ENCODE measurements at places on chromosomes 11 and 22.

- no peak for DNase-seq
These were observed 31.9 kb downstream of the FBLN1 start for GRCh38 chr22:45534339-45535192.

DNA sequence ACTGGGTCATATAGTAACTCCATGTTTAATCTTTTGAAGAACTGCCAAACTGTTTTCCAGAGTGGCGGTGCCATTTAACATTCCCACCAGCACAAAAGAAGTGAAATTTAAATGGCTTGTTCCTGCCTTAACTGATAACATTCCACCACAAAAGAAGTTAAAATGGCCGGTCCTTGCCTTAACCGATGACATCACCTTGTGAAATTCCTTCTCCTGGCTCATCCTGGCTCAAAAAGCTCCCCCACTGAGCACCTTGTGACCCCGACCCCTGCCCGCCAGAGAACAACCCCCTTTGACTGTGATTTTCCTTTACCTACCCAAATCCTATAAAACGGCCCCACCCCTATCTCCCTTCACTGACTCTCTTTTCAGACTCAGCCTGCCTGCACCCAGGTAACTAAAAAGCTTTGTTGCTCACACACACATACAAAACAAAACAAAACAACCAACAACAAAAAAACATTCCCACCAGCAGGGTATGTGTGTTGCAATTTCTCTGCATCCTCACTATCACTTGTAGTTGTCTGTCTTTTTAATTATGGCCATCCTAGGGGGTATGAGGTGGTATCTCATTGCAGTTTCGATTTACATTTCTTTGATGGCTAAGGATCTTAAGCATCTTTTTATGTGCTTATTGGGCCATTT lies 109.0 kb downstream of the FAR1 start:
- DNase-seq: no peak

GRCh38 chr22:33894036-33894435 lies 26.2 kb downstream of the LARGE1 start:
- DNase-seq: no peak

DNA sequence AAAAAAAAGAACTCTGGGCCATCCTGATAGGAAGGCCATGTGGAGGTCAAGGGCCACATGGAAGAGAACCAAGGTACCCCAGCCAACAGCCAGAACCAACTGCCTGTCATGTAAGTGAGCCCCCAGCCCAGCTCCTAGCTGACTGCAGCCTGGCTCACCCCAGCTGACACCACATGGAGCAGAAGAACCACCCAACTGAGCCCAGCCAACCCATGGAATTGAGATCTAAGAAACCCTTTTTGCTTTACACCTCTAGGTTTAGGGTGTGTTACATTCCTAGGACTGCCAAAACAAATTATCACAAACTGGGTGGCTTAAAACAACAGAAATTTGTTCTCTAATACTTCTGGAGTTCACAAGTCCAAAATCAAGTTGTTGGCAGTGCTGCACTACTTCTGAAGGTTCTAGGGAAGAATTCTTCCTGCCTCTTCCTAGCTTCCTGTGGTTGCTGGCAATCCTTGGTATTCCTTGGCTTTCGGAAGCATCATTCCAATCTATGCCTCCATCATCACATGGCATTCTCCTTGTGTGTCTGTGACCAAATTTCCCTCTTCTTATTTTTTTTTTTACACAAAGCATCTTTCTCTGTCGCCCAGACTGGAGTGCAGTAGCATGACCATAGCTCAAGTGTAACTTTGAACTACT lies 4.4 kb downstream of the C11orf86 start:
- DNase-seq: no peak

GRCh38 chr11:132106096-132106982 lies 735.9 kb downstream of the NTM start:
- no peak for DNase-seq

GRCh38 chr11:69004411-69005182 lies 8.4 kb downstream of the MRGPRF start:
- DNase-seq: no peak

DNA sequence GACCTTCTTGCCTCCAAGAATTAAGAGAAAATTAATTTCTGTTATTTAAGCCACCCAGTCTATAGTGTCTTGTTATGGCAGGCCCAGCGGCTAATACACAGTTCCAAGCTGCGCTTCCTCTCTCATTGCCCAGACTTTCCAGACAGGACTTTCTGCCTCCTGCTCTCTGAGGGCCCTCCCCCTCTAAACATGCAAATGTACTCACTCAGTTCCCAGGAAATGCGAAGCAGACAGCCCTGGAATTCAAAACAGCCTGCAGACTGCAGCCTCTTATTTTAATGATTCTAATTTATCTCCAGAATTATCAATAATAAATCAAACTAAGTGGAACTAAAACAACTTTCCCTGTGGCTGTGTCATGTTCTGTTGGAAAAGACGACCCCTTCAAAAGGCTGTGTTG lies 115.5 kb upstream of the ISX start:
- no peak for DNase-seq

Measured in stimulated activated CD4-positive, alpha-beta T cell treated with anti-CD3 and anti-CD28 coated beads, Interleukin-2, amount 100 ng/mL, for 48 hours (primary cell).